CD4-positive, alpha-beta T cell treated with Interleukin-4 for 4 hours (primary cell): ENCODE measurements at places on chromosomes 2 and 18.
A peak's percentile ranks its signal among the peaks of the same experiment; 100 is the strongest.

DNA sequence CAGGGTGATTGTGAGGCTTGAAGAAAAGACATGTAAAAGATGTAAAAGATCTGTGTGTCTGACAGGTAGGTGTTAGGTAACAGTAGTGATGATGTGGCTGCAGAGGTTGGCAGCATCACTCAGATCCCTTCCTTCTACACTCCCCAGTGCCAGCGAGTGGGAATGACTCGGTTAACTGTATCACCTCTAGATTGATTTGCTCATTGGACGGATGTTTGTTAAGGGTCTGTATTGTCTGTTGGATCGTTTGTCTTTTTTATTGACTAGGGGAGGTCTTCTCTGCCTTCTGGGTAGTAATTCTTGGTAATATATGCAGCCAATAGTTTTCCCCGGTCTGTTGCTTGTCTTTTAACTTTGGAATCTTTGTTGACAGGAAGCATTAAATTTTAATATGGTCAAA lies 44.8 kb upstream of the CNGA3 start:
- no peak for DNase-seq

DNA sequence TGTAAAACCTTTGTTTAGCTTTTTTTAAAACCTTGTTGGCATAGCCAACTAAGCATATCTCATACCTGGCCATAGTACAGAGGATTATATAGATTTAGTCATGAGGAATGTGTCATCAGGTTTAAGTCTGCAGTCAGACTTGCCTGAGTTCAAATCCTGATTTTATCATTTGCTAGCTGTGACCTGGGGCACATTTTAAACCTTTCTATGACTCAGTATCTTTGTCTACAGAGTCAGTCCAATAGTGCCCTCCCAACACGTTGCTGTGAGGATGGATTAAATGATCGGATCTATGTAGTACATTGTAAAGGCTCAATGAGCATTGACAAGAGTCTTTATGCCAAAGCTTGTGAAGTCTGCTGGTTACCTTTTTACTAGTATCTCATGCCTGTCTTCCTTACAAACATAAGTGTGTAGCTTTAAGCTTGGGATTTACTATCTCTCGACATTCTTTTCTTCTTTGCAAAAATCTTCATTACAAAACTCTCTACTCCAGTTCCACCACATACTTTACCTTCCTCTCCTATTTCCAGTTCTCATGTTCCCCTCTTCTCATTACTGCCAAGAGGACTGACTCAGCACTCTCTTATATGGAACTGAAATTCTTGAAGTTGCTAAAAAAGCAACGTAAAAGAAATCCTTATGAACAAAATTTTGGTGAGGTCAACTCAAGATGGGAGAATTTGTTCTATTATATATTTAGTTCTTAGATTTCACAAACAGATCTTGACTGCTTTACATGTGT lies 68.1 kb upstream of the RBMS1 start:
- no peak for DNase-seq

DNA sequence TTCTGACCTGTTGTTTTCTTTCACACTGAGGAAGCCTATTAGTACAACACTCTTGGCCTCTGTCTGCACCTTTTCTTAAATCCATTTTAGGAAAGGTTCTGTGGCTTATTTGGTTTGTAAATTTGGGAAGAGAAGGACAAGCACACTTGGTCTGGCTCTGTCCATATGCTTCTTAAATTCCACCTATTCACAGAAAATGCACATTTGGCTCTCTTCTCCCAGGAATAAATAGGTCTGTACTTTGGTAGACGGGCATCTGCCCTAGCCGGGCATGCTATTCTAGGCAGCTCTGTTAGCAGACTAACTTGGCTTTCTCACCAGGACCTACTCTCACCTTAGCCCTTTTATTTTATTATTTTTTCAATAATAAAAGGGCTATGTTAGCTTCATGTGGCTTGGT lies 1211.8 kb upstream of the SLC39A10 start:
- no peak for DNase-seq

GRCh38 chr2:219633276-219634065 lies 6.0 kb downstream of the SLC4A3 start:
- no peak for DNase-seq

DNA sequence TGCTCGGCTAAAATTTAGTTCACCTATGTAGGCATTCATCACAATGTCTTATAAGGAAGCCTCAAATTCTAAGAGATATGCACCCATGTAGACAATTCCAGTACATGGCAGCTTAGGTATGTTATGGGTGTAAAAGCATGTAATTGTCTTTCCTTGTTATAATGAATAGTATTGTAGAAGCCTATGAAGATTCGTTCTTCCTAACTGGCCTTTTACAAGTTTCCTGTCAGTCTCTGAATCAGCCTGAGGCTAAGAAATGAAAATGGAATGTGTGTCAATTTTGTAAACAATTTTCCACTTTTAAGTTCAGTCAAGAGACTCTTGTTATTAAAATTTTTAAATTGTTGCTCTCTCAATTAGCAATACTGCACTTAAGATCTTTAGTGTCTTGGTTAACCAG lies 189.9 kb upstream of the GALNT5 start:
- DNase-seq: no peak

DNA sequence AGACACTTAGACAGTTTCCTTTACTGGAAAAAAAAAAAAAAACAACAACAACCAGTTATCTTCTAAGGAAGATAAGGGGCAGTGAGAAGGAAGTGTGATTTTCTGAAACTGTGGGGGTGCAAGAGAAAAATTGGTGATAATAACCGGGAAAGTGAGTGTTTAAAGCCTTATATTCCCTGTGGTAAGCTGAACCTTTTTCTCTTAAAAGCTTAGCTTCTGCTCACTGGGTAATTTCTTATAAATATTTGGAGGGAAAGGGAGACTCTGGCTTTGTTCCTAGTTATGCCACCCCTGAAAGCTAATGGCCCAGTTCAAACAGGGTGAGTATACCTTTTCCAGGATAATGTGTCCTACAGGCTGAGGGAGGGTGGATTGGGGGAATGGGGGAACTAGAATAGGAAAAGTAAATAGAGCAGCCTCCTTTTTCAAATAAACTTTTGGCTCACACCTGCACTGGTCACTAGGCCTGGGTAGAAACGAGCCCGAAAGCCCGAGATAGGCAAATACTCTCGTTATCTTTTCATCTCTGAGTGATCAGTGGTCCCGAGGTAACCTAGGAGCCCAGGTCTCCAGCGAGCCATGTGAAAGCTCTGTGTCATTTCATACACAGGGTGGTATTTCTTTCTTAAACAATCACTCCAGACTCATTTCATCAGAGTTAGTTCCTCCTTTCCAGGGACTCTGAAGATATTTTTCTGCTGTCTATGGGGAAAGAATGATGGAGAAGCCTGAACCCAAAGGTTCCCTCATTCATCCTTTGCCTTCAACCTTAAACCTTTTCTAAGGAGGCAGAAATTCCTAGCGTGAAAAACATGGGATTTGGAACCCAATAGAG lies 15.5 kb upstream of the SRBD1 start:
- DNase-seq: no peak

- DNase-seq: no peak
Observed at GRCh38 chr2:50854381-50854780, 177.6 kb downstream of the NRXN1 start.

DNA sequence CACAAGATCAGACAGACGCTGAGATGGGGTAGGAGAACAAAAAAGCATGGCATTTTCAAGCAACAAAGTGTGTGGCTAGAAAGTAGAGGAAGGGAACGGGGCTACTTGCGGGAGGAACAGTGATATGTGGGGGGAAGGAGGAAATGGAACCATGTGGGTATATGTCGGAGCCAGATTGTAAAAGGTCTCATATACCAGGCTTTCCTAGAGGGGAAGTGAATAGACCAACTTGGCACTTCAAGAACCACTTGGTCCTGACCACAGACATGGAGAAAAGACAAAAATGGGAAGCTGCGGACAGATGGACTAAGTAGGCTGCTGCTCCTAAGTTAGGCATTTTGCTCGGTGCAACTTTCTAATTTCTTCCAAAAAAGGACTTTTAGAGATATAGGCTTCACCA lies 196.0 kb downstream of the DCC start:
- DNase-seq: no peak

GRCh38 chr18:59056706-59057492 lies 82.8 kb upstream of the SEC11C start:
- DNase-seq: peak; percentile 23

DNA sequence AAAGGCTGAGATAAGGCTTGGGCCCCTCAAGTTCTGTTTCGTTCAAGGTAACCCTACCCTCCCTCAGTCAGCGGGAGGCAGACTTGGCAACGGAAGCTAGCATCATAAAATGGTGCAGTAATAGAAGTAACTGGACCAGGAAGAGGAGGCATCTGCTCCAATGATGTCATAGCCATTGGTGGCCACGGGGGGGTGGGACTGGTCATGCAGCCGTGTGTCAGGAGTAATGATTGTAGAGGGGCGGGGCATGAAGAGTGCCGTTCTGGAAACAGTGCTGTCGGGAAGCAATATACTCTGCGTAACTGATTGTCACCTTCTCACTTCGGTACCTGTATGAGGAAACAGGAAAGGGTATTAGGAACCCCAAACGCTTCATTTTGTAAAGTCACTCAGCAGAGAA lies 6.9 kb upstream of the POLR2D start:
- DNase-seq: no peak
